Thyroid gland (tissue), 4 donors: ENCODE measurements at places on chromosomes 11 and 22. TPM values are rescaled to one million over a fixed set of nuclear protein-coding genes. Genes with fewer than 3 reads are reported as not detected.

CBX6 gene
- 47.2 TPM for total RNA-seq

DEFB131B gene
- total RNA-seq: not detected

DDIAS gene
- total RNA-seq: 0.25 TPM

PHLDB1 gene
- 102 TPM for total RNA-seq

MUC15 gene
- total RNA-seq: 135 TPM

MYO7A gene
- 3.8 TPM for total RNA-seq

DNA sequence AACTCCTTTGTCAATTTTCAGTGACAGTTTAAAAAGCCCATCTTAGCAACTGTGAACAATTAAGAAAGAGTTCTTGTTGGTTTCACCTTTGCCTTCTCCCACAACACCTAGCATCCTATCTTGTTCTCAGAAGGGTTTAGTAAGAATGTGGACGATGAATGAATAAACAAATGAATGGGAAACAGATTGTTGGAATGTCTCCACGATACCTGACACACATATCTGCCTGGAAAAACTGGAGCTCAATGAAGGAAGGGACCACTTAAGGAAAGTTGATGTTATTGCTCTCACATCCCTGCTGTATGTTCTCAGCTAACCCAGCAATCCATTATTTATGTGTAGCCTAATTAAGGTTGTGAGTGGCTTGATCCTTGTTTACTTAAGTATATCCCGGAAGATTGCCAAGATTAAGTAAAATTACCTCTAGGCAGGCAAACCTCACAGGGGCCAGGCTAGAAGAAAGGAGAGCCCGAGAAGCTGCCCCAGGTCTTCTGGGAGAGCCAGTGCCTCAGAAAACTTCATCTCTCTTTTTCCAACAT is 286.4 kb downstream of the NXPE2 start:
- no peak overlapping the region for H3K4me3 ChIP-seq
- H3K27me3 ChIP-seq: no peaks in the 10 kb centered on the region
- H3K36me3 ChIP-seq: no peaks in the 10 kb centered on the region
- no peaks in the 10 kb centered on the region for H3K4me1 ChIP-seq

GRCh38 chr22:41799486-41800347 is 762 bp upstream of the CCDC134 start:
- peak; percentile 36 for DNase-seq
- H3K27ac ChIP-seq: peak overlapping the region; percentile 78
- H3K36me3 ChIP-seq: no peaks in the 10 kb centered on the region
- peak overlapping the region; percentile 74 for H3K4me3 ChIP-seq

DNA sequence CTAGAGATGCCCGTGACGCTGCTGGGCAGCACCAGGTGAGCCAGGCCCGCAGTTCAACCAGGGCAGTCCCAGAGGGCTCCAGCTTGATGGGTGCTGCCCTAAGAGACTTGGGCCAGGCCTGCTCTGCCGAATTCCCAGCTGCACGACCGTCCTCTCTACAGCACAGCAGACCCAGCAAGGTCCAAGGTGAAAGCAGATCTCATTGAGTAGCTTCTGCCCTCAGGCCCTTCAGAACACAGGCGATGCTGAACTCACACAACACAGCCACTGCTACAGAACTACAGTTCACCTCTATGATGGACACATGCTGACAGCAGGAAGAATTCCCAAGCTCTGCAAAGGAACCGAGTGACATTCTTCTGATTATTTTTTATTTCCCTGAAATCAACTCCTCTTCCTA is 81.6 kb downstream of the MICAL3 start:
- peaks cover 51% of the 10 kb centered on the region for H3K4me1 ChIP-seq
- H3K36me3 ChIP-seq: no peaks in the 10 kb centered on the region
- DNase-seq: no peak

DNA sequence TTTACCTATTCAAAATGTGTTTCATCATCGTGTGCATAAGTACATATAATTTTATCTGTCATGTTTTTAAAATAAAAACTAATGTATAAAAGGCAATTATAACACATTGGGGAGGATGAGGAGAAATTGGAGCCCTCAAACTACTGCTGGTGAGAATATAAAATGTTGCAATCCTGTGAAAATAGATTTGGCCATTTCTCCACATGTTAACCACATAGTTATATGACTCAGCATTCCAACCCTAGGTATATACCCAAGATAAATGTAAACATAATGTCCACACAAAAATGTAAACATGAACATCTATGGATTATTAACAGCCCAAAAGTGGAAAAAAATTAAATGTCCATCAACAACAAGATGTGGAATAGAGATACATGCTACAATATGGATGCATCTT is 928.0 kb upstream of the FAT3 start:
- H3K4me1 ChIP-seq: no peaks in the 10 kb centered on the region
- no peak for DNase-seq
- no peaks in the 10 kb centered on the region for H3K36me3 ChIP-seq
- H3K27me3 ChIP-seq: no peaks in the 10 kb centered on the region
- H3K27ac ChIP-seq: no peak overlapping the region

DNA sequence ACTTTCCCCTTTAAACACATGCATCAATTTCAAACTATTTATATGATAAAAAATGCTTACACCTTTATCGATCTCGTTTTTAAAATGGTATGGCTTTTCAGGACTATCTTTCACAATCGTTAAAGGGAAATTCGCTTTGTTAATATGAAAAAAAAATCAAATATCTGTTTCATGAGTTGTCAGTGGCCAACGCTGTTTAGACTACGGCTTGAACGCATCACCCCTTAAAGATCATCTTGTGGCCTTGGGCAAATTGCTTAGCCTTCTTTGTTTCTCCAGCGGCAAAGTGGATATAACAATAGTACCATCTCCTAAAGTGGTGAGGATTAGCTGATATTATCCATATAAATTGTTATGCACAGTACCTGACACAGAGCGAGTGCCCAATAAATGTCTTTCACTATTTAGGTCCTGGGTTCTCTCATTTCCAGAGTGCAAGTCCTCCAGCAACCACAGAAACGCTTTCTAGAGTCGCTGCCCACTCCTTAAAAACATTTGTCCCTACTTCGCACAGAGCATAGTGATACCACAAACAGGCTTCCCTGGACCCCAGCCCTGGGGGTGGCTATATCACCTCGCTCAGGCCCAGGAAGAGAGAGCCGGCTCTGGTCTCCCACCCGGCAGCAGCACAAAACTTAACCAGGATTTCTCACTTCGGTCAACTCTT is 904 bp downstream of the SLC35F2 start:
- peak overlapping the region; percentile 89 for H3K4me3 ChIP-seq
- H3K27ac ChIP-seq: no peak overlapping the region
- H3K4me1 ChIP-seq: peaks cover 3% of the 10 kb centered on the region
- no peaks in the 10 kb centered on the region for H3K27me3 ChIP-seq

DNA sequence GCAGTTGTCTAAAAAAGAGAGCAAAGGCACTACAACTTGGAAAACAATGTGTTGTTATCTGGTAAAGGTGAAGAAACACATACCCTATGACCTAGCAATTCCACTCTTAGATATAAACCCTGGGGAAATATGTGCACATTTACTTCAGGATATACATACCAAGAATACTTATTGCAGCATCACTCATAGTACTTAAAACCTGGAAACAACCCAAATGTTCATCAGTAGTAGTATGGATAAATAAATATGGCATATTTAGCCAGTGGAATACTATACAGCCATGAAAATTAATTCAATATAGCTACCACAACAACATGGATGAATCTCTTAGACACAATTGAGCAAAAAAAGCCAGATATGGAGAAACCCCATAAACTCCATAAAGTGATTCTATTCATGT is 26.1 kb upstream of the MICAL2 start:
- H3K4me1 ChIP-seq: peaks cover 37% of the 10 kb centered on the region
- DNase-seq: no peak
- no peak overlapping the region for H3K27ac ChIP-seq
- H3K27me3 ChIP-seq: no peaks in the 10 kb centered on the region

GRCh38 chr11:6531267-6531752 is 34.2 kb downstream of the DNHD1 start:
- no peaks in the 10 kb centered on the region for H3K27me3 ChIP-seq
- H3K27ac ChIP-seq: no peak overlapping the region
- H3K4me3 ChIP-seq: no peak overlapping the region
- DNase-seq: peak; percentile 15

DNA sequence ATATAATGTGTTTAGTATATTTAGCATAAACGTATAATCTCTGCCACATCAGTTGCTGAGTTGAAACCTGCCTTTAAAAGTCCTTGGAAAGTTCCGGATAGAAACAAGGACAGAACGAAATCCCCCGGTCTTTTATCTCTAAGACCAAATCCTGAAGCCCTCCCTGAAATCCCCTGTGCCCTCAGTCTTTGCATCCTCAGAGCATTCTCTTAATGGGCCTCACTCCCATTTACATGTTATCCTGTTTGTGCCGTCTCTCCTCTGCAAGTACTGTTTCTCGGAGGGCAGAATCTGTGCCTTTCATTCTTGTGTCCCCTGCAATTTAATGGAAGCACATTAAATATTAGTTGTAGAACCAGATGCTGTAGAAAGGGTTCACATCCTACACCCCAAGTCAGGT is 56.0 kb downstream of the ZNRF3 start:
- peak overlapping the region; percentile 69 for H3K27ac ChIP-seq
- H3K4me3 ChIP-seq: no peak overlapping the region
- no peaks in the 10 kb centered on the region for H3K36me3 ChIP-seq

DNA sequence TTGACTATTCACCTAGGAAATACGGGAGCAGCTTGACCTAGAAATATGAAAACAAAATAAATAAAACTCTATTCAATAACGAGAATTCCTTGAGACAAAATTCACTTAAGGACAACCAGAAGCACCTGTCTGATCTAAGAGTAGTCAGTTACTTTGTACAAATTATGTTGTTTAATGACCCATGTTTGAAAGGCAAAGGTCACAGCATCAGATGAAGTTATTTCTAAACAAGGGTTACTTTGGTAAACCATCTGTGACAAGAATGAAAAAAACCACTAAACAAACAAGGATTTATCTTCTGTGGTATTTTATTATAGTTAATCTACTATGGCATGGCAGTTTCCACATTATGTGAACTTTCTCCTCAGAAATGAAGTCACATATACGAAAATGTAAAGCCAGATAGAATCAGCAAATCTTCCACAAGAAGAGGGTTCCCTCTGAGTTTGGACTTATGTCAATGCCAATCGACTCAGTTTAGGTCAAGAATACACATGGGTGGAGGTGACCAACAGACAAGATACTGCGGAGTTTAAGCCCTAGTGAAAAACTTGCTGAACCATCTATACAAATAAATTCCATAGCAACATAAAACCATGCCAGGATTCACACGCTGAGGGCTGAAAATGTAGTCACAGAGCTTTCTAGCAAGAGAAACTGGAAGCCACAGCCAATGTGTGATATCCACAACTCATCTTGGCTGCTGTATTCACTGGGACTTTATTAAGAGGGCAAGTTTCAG is 53.4 kb downstream of the NCAPD3 start:
- H3K4me3 ChIP-seq: no peak overlapping the region
- H3K36me3 ChIP-seq: peaks cover 15% of the 10 kb centered on the region
- H3K27me3 ChIP-seq: no peaks in the 10 kb centered on the region
- DNase-seq: no peak
- H3K27ac ChIP-seq: no peak overlapping the region
- no peaks in the 10 kb centered on the region for H3K4me1 ChIP-seq

- no peaks in the 10 kb centered on the region for H3K27me3 ChIP-seq
- no peak overlapping the region for H3K4me3 ChIP-seq
- H3K27ac ChIP-seq: peak overlapping the region; percentile 60
- DNase-seq: peak; percentile 65
- H3K36me3 ChIP-seq: no peaks in the 10 kb centered on the region
Measured at GRCh38 chr11:123363556-123363955, 66.5 kb upstream of the GRAMD1B start.

DNA sequence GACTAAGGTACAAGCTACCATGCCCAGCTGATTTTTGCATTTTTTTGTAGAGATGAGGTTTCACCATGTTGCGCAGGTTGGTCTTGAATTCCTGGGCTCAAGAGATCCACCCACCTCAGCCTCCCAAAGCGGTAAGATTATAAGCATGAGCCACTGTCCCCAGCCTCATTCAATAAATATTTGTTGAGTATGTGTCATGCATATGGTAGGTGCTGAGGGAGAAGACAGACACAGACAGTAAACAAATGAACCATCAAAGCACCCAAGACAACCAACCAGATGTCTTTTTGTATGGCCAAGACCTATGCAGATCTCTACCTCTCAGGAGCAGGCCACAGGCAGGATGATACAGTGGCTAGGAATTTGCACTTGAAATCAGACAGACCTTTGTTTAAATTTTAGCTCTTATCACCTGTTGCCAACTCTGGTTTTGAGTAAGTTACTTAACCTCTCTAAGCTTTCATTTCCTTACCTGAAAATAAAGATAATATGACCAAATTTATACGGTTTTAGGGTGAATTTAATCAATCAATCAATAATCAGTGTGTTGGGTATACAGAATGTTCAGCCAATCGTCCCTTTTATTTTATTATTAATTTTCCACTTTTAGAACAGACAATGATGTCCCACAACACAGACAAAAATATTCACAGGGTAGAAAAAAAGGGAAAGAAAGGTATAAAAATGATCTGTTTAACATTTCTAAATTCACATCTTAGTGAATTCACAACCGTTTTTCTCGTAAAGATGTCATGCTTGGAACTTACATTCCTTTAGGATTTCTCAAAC is 128.2 kb downstream of the SGSM3 start:
- no peak for DNase-seq
- peaks cover 9% of the 10 kb centered on the region for H3K4me1 ChIP-seq
- H3K27ac ChIP-seq: peak overlapping the region; percentile 30
- no peaks in the 10 kb centered on the region for H3K27me3 ChIP-seq
- H3K4me3 ChIP-seq: no peak overlapping the region

- H3K4me1 ChIP-seq: no peaks in the 10 kb centered on the region
- no peak overlapping the region for H3K4me3 ChIP-seq
- H3K27ac ChIP-seq: no peak overlapping the region
Measured at GRCh38 chr11:22785251-22785650, 44.4 kb downstream of the SVIP start.

- no peaks in the 10 kb centered on the region for H3K36me3 ChIP-seq
- no peak overlapping the region for H3K4me3 ChIP-seq
- H3K27ac ChIP-seq: no peak overlapping the region
- peaks cover 3% of the 10 kb centered on the region for H3K27me3 ChIP-seq
Measured at GRCh38 chr22:43337385-43337784, 5.8 kb downstream of the SCUBE1 start.
